H9 (cell line): ENCODE measurements at places on chromosomes 2 and 18. TPM values are rescaled to one million over a fixed set of nuclear protein-coding genes. Genes with fewer than 3 reads are reported as not detected.
A peak's percentile ranks its signal among the peaks of the same experiment; 100 is the strongest.

GRCh38 chr2:192773044-192773443 lies 578.3 kb upstream of the TMEFF2 start:
- no peak overlapping the region for H3K27ac ChIP-seq
- H3K4me1 ChIP-seq: no peaks in the 10 kb centered on the region
- no peak overlapping the region for H3K4me3 ChIP-seq
- no peaks in the 10 kb centered on the region for H3K36me3 ChIP-seq

DNA sequence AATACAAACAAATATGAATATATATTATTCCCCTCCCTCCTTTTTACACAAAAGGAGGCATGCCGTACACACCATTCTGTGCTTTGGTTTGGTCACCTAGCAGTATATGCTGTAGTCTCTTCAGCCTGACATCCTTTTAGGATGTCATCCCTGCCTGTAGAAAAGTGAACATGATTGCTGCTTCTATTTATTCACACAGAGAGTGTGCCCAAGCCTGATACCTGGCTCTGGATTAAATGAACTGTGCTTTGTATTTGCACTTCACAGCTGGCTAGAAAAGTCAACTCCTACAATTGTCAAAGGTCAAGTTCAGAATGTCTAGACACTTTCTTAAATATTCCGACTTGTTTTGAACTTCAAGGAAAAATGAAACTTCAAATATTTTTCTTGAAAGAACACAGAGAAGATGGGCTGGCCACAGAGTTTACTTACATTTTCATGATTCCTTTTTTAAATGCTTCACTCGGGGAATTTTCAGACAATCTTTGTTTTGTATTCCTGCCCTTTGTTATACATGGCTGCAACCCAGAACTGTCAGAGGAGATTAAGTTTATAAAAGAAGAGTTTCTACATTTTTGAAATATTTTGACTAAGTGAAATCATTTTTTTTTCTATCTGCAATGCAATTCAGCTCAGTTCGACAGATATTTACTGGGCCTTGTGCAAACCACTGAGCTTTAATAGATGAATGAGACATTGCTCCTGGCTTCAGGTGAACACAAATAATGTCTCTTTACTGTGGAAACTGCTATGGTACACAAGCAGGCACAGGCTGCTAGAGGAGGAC lies 33.5 kb downstream of the DAPL1 start:
- no peak for DNase-seq
- peaks cover 3% of the 10 kb centered on the region; the same call in 1 of the 2 replicates for H3K4me1 ChIP-seq
- H3K27ac ChIP-seq: no peak overlapping the region
- no peaks in the 10 kb centered on the region for H3K36me3 ChIP-seq
- H3K27me3 ChIP-seq: no peaks in the 10 kb centered on the region
- no peak overlapping the region for H3K4me3 ChIP-seq

GRCh38 chr2:236337465-236338325 lies 73.5 kb upstream of the ASB18 start:
- no peaks in the 10 kb centered on the region for H3K4me1 ChIP-seq
- DNase-seq: no peak
- no peak overlapping the region for H3K4me3 ChIP-seq
- H3K27me3 ChIP-seq: no peaks in the 10 kb centered on the region

The ZDBF2 gene
- total RNA-seq: 29.1 and 31.8 TPM in 2 replicates

DNA sequence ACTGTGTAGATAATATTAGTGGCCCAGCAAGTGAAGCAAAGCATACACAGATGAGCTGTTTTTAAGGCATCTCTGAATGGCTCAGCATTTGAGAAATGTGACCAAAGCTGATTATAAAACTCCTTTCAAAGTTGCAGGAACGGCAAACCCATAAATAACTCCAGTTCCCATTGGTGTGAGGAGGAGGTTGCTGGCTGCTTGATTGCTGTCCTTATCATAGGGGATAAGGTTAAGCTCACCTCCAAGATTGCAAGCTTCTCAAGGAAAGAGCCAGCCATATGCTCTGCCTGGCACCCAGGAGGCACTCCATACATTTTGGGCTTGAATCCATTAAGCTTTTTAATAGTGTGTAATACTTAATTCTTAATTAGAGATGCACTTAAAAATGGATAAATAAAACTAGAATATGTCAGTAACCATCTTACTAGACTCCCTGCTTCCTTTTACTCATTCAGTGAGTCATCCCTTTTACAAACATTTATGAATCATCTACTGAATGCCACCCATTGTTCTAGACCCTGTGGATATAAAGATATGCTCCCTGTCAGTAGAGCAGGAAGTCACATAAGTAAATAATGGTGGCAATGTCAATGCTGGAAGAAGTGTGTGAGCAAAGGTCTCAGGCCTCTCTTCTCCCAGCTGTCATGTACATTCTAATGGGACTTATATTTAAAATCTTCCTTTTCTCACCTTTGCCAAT lies 99.3 kb downstream of the SPATS2L start:
- H3K36me3 ChIP-seq: peaks cover 14% of the 10 kb centered on the region; the same call in 2 of the 3 replicates
- H3K27me3 ChIP-seq: no peaks in the 10 kb centered on the region
- no peak overlapping the region for H3K4me3 ChIP-seq
- peaks cover 9% of the 10 kb centered on the region; the same call in 1 of the 2 replicates for H3K4me1 ChIP-seq
- no peak for DNase-seq
- no peak overlapping the region for H3K27ac ChIP-seq

GRCh38 chr2:200810252-200810997 lies 1.3 kb upstream of the BZW1 start:
- no peak overlapping the region for H3K27ac ChIP-seq
- H3K36me3 ChIP-seq: peaks cover 28% of the 10 kb centered on the region
- peak overlapping the region; percentile 99 for H3K4me3 ChIP-seq
- H3K4me1 ChIP-seq: no peaks in the 10 kb centered on the region
- no peaks in the 10 kb centered on the region for H3K27me3 ChIP-seq

DNA sequence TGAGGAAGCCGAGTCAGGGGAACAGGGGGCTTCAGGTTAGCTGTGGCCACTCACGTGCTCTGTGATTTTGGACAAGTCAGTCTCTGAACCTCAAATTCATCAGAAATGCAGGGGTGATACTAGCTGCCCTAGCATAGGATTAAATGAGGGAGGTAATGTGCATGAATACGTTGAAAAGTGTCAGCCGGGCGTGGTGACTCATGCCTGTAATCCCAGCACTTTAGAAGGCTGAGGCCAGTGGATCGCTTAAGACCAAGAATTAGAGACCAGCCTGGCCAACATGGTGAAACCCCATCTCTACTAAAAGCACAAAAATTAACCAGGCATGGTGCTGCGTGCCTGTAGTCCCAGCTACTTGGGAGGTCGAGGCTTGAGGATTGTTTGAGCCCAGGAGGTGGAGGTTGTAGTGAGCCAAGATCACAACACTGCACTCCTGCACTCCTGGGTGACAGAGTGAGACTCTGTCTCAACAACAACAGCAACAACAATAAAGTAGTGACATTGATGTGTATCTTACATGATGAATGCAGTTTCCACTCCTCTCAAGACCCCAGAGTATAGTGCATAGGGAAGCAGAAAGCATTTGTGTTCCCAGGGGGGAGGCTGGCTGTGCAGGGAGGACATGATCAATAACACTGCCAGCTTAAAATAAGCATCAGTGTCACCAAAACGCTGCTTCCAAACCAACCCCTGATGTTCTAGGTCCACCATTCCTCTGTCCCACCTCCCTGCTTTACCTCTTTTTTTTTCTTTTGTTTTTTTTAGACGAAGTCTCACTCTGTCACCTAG lies 68.8 kb downstream of the HNRNPLL start:
- H3K4me3 ChIP-seq: no peak overlapping the region
- H3K27me3 ChIP-seq: no peaks in the 10 kb centered on the region; the same call in 1 of the 2 replicates
- H3K36me3 ChIP-seq: no peaks in the 10 kb centered on the region
- no peaks in the 10 kb centered on the region for H3K4me1 ChIP-seq
- no peak overlapping the region for H3K27ac ChIP-seq
- DNase-seq: no peak

- no peak overlapping the region for H3K4me3 ChIP-seq
- H3K27ac ChIP-seq: no peak overlapping the region
- no peaks in the 10 kb centered on the region for H3K36me3 ChIP-seq
- H3K4me1 ChIP-seq: no peaks in the 10 kb centered on the region
- no peak for DNase-seq
These were observed 69.5 kb downstream of the PTRHD1 start for GRCh38 chr2:24723665-24724064.

The CPS1 gene
- total RNA-seq: 12.4 and 14.2 TPM in 2 replicates

- H3K4me1 ChIP-seq: no peaks in the 10 kb centered on the region
- no peak for DNase-seq
- H3K4me3 ChIP-seq: no peak overlapping the region
- H3K36me3 ChIP-seq: no peaks in the 10 kb centered on the region
These were observed 3.7 kb upstream of the METAP1D start for GRCh38 chr2:171996021-171996420.

- H3K27ac ChIP-seq: no peak overlapping the region
- H3K36me3 ChIP-seq: no peaks in the 10 kb centered on the region; the same call in 2 of the 3 replicates
- H3K27me3 ChIP-seq: no peaks in the 10 kb centered on the region; the same call in 1 of the 2 replicates
- DNase-seq: no peak
- no peak overlapping the region for H3K4me3 ChIP-seq
These were observed 83.3 kb downstream of the ZCCHC2 start for GRCh38 chr18:62606106-62606505.

The ZNF396 gene
- 0.94 and 1.2 TPM in 2 replicates for total RNA-seq

- no peak overlapping the region for H3K27ac ChIP-seq
- no peak for DNase-seq
- no peaks in the 10 kb centered on the region for H3K36me3 ChIP-seq
- H3K4me1 ChIP-seq: no peaks in the 10 kb centered on the region
These were observed 38.3 kb downstream of the MRPL33 start for GRCh38 chr2:27809761-27810241.

- no peak overlapping the region for H3K4me3 ChIP-seq
- H3K27me3 ChIP-seq: no peaks in the 10 kb centered on the region
- no peaks in the 10 kb centered on the region for H3K4me1 ChIP-seq
- no peak for DNase-seq
- H3K27ac ChIP-seq: no peak overlapping the region
- H3K36me3 ChIP-seq: no peaks in the 10 kb centered on the region
These were observed 136.2 kb downstream of the THADA start for GRCh38 chr2:43459446-43460173.

GRCh38 chr18:36572135-36572856 lies 256.5 kb downstream of the TPGS2 start:
- DNase-seq: peak; percentile 45
- H3K4me1 ChIP-seq: no peaks in the 10 kb centered on the region; the same call in 1 of the 2 replicates
- H3K27ac ChIP-seq: no peak overlapping the region
- no peaks in the 10 kb centered on the region for H3K27me3 ChIP-seq
- no peaks in the 10 kb centered on the region for H3K36me3 ChIP-seq

DNA sequence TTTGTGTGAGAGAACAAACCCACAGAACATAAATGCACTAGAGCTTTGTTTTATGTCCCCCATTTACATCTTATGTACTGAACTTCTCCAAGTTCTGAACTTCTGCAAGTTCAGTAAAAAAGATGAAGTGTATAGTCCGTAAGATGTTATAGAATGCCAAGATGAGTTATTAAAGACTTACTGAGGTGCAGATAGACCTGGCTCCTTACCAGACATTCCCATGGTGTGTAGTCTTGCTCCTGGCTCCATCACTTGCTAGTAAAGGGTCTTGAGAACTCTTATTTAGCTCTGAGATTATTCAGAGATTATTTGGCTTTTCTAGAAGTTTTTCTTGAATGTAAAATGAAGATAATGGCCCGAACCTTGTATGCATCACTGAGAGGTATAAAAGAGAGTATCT lies 16.8 kb downstream of the GULP1 start:
- no peak for DNase-seq
- no peaks in the 10 kb centered on the region for H3K27me3 ChIP-seq
- H3K27ac ChIP-seq: no peak overlapping the region

- no peak for DNase-seq
- no peak overlapping the region for H3K27ac ChIP-seq
- H3K4me1 ChIP-seq: no peaks in the 10 kb centered on the region
- no peak overlapping the region for H3K4me3 ChIP-seq
- H3K36me3 ChIP-seq: no peaks in the 10 kb centered on the region
These were observed 589.1 kb upstream of the CDH2 start for GRCh38 chr18:28766027-28766426.

- peaks cover 4% of the 10 kb centered on the region; the same call in 1 of the 2 replicates for H3K4me1 ChIP-seq
- H3K27ac ChIP-seq: no peak overlapping the region
- no peaks in the 10 kb centered on the region for H3K27me3 ChIP-seq
- DNase-seq: peak; percentile 49
- no peak overlapping the region for H3K4me3 ChIP-seq
These were observed 33.0 kb upstream of the PTH2R start for GRCh38 chr2:208373460-208374089.

The RGPD3 gene
- 0.15 and 0.22 TPM in 2 replicates for total RNA-seq

The SERPINB12 gene
- total RNA-seq: not detected in 2 replicates

DNA sequence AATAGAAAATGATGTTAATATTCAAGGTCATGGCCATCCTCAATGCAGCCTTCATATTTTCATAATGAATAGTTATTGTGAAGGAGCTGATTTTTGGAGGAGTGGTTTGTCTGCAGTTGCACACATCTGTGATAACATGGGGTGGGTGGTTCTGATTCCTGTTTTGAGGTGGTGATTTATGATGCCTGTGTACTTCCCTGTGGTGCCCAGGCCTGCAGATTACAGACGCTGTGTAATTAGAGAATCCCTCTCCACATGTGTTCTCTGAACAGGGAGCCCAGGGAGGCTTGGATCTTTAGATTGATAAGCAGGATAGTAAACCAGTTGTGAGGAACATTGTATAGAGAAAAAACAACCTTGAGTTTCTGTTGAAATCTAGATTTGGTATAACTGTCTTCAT lies 117.5 kb downstream of the AGAP1 start:
- H3K27ac ChIP-seq: no peak overlapping the region
- no peaks in the 10 kb centered on the region for H3K36me3 ChIP-seq
- H3K27me3 ChIP-seq: no peaks in the 10 kb centered on the region

DNA sequence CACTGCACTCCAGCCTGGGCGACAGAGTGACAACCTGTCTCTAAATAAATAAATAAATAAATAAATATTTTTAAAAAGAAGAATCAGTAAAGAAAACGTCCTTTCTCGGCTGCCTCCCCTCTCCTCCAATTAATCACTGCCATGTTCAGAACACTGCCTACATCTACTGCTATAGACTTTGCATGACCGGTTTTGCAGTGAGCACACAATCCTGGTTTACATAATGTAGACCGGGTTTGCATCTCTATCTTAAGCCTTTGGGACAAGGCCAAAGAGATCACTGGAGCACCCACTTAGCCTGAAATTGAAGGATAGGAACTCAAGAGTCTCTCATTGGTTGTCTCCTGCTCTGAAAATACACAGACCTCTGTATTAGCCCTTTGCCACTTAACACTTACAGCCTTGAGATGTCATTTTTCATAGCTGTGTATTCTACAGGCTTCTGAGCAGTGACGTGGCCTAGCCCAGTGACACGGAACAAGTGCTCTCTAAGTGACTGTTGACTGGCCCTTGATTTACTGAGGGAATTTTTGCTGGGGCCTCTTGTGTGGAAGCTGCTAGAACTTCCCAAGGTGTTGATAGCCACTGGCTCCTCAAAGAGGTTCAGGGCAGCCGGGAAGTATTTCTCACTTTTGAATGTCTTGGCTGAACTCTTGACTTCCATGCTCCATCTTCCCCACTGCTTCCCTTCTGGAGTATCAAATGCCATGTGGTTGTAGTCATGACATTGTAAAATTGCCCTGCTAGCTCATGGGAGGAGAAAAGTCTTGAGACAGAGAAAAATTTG lies 45.3 kb upstream of the CCBE1 start:
- no peaks in the 10 kb centered on the region for H3K4me1 ChIP-seq
- no peaks in the 10 kb centered on the region for H3K27me3 ChIP-seq
- no peak for DNase-seq
- no peaks in the 10 kb centered on the region for H3K36me3 ChIP-seq
- H3K27ac ChIP-seq: no peak overlapping the region
